Astrocyte of the spinal cord (primary cell): ENCODE measurements at places on chromosomes 3 and 15.

GRCh38 chr15:51768018-51768417 is 16.6 kb downstream of the TMOD2 start:
- no peak for DNase-seq

- no peak for DNase-seq
Observed at GRCh38 chr3:42101481-42101880, 10.3 kb downstream of the TRAK1 start.

DNA sequence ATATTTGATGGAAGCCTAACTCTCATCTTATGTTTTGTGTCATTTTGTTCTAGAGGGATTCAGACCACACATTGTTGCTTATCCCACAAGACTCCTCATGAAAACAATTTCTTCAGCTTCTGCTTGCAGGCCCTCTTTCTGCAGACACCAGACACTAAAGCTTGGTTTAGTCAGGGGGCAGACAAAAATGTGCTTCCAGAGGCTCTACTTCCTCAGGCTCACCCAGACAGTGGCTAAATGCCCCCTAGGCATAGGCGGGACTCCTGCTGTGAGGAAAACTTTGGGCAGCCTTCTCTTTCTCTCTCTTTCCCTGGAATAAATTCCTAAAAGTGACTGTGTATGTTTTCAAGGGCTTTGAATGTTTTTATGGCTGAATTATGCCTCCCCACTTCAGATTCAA is 435.4 kb upstream of the ATP11B start:
- no peak for DNase-seq

DNA sequence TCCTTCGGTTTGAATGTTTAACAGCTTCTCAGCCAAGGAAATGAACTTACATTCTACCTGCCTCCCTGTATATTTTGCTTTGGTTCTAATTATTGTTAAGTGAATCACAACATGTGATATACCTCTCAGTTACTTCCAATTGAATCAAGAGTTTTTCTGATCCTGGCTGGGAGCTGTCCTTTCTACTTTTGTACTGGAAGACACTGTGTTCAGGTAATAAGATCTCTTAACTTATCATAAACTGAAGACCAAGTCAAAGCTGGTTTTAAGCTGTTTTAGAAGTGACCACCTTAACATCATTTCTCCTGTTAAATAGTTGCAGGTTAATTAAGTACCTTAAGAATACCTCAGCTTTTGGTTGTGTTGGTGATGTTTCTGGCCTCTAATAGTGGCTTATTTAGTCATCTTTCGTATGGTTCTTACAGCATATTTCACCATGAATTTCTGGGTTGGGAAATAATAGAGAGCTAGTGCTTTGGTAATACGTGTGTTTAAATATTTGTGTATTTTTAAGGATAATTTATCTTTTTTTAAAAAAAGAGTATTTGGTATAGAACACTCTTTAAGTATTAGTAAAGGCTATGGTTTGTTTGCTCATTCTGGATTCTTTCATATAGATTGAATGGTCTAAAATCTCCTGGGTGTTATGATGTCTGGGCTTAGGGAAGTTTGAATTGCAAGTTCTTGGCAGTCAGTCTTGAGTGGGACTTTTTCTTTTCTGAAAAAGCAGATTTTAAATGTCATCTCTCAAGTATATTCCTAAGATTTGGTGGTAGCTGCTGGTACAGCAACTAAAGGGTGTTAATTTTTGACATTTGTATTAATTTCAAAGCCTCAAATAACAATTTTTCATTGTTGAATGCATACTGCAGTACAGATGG is 1.6 kb downstream of the RAB8B start:
- peak; percentile 37 for DNase-seq

- DNase-seq: no peak
Observed at GRCh38 chr15:49982584-49982983, 136.4 kb downstream of the ATP8B4 start.

- no peak for DNase-seq
Observed at GRCh38 chr15:67104510-67104909, 39.1 kb downstream of the SMAD3 start.

DNA sequence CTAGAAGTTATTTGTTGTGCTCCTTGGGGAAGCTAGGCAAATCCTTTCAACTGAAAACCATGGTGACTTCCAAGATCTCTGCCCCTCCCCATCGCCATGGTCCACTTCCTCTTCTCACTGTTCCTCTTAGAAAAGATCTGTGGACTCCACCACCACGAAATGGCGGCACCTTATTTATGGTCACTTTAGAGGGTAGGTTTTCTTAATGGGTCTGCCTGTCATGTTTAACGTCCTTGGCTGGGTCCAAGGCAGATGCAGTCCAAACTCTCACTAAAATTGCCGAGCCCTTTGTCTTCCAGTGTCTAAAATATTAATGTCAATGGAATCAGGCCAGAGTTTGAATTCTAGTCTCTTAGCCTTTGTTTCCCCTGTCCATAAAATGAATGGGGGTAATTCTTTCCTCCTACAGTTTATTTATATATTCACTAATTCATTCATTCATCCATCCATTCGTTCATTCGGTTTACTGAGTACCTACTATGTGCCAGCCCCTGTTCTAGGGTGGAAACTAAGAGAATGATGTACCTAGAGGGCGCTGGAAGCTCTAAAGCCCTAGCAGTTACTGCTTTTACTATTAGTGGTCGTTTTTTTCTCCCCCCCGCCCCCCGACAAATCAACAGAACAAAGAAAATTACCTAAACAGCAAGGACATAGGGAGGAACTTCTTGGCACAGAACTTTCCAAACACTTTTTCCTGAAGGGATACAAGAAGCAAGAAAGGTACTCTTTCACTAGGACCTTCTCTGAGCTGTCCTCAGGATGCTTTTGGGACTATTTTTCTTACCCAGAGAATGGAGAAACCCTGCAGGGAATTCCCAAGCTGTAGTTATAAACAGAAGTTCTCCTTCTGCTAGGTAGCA is 657 bp downstream of the PATL2 start:
- peak; percentile 43 for DNase-seq

GRCh38 chr15:90512981-90513380 is 16.7 kb upstream of the CRTC3 start:
- DNase-seq: no peak

GRCh38 chr3:32290619-32291018 is 52.1 kb downstream of the CMTM8 start:
- no peak for DNase-seq
